ENCODE measurements at places on chromosomes 5 and 9.

DNA sequence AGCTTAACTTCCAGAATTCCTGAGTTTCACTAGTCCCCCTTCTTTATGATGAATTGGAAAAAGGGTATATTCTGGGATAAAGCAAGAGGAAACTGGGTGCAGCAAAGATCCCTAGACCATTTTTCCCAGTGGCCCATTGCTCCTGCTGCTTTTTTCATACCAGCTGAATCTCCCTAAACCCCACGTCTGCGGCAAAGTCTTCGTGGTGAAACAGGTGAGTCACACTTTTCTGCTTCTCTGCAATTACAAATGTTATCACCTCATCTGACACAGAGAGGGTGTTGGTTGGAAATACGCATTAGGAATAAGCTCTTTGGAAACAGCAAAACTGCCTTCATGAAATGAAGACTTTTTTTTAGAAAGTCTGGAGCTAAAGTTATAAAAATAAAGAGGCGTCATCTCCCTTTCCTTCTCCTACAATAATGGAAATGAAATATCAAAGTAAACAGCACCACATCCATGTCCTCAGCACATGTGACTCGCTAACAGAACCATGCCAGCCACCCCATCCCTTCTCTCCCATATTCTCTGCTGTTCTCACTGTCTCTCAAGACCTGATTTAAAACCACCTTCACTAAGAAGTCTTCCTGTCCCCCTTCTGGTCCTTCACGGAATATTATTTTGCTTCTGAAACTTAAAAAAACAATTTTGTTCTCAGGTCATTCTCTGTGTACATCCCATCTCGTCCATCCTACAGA is 39.5 kb upstream of the GLRX start:
- DNase-seq, result no peak

DNA sequence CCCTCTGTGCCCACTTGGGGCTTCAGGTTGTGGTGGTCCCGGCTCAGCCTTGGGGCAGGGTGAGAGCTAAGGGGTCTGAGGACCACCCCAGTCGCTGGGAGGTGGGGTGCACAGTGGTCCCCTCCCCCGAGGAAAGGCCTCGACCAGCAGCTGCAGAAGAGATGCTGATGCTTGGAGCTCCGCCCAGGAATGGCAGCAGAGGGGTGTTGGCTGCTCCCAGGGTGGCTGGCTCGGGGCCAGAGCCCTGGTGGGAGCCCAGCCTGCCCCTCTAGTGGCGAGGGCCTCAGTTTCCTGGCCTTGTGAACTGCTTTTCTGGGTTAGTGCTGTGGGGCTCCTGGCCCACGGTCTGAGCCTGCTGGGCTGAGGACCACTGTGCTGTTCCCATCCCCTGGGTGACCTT is 1.2 kb downstream of the DIPK1B start:
- no peak for DNase-seq

GRCh38 chr5:107887166-107887943 is 216.6 kb upstream of the EFNA5 start:
- DNase-seq, result no peak

- DNase-seq, result no peak
Observed at GRCh38 chr5:39064450-39064849, 9.7 kb downstream of the RICTOR start.

DNA sequence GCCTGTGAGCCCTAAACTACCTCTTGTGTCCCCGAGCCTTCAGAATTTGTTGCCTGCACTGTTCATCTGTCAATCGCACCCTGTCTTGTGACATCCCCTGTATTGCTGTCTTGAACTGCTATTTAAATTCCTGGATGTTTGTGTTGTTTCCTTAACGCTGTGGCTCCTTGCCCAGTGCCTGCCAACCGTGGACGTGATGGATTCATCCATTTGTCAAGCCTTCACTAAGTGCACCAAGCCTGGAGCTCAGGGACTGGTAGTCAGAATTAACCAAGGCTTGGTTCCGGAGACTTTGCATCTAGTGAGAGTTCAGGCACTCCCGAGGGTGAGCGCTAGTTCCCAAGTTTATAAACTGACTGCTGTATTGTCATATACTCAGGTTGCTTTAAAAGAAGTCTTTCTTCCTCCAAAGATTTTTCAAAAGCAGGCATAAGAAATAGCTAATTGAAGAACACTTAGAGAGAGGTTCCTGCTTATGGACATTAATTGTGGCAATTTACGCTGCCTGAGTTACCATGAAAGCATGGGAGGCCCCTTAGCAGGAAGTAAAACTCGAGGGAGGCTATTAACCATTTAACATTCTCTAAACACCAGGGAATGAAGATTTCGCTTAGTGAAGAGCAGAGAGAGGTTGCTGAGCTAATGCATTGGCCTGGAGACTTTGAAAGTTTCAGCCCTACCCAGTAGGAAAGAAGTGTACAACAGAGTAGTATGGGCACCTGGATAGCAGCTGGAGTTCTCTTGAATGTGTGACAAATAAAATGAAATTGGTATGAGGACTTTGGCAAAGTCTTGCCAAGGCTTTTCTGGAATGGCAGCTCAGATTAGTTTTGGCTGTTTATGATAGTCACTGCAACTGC is 29.0 kb downstream of the RGS3 start:
- no peak for DNase-seq

GRCh38 chr5:119864286-119864685 is 234.9 kb downstream of the FAM170A start:
- no peak for DNase-seq

GRCh38 chr5:95730730-95731570 is at the start of gene RHOBTB3:
TSS of gene RHOBTB3 (plus strand) at chr5:95731336. CDS start at chr5:95731683, 347 bp downstream.
- peak; percentile 22 for DNase-seq

DNA sequence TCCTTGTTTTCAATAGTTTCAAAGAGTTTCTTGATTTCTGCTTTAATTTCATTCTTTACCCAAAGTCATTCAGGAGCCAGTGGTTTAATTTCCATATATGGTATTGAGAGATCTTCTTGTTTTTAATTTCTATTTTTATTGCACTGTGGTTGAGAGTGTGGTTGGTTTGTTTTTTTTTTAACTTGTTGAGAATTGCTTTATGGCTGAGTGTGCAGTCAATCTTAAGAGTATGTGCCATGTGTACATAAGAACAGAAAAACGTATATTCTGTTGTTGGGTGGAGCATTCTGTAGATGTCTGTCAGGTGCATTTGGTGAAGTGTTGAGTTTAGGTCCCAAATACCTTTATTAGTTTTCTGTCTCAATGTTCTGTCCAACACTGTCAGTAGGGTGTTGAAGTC is 26.7 kb upstream of the IPPK start:
- no peak for DNase-seq

DNA sequence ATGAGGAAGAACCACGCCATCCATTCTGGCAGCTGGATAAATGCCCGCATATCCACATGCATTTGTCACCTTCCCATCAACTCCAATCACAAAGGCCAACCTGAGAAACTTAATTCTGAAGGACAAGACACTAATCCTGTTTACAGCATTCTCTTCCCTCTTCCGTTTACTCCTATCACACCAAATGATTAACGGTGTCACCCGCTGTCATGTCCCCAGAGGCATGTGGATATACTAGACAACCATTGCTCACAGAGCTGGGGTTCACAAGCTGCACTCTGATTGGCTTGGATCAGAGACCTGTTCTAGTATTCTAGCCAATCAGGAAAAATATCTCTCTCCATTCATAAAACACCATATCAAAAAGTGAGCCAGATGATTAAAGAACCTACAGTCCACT is 3.6 kb downstream of the MACROH2A1 start:
- no peak for DNase-seq

- DNase-seq, result no peak
Observed at GRCh38 chr5:177427211-177427822, 841 bp downstream of the GRK6 start.

DNA sequence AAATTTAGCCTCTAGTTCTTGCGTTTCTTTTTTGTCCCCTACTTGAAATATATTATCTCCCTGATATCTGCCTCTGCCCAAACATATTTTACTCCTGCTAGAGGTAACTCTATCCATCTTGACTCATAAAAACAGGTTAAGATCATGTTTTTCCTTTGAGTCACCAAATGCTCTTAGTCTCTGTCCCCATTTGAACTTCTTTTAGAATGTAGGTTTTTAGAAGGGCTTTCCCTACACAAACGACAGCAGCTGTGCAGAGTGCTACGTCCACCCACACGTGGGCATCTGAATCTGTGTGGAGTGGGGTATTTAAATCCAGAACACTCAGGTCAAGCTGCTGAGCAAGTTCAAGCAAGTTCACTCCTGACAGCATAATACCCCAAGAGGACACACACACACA is 2.2 kb downstream of the HSD17B3 start:
- DNase-seq, result no peak

DNA sequence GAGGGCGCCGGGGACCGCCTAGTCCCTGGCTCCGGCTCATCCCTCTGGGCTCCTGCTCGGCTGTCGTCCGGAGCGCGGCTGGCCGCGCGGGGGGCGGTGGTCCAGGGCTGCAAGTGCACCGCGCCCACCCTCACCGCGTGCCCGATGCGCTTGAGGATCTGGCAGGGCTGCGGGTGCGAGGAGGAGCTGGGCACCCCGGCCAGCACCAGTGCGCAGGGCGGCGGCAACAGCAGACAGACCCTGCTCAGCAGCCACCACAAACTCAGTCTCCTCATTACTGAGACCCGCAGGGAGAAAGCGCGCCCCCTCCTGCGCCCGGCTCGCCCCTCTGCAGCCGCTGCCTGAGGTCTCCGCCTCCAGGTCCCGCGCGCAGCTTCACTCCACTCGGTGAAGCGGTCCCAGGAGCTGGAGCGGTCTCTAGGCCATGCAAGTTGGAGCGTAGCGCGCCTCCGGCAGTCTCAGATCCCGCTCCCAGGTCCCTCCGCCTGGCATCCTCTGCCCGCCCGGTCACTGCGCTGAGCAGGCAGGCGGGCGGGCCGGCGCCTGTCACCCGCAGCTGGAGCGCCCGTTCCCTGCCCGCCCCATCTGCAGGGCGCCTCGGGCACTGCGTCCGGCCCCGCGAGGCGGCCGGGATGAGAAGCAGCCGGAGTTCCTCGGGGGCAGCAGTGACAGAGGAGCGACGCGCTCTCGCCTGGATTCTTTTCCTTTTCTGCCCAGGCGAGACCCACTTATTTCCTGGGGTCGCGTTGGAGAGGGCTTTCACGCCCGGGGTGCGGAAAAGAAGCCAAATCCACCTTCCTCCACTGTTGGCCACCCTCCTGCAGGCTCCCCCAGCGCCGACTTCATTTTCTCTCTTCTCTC is 512 bp downstream of the GRIN3A start:
- no peak for DNase-seq

- DNase-seq, result no peak
Observed at GRCh38 chr5:674630-675011, 18.5 kb downstream of the TPPP start.

GRCh38 chr9:4666042-4666699 is at the start of gene SPATA6L:
TSS of gene SPATA6L (minus strand) at chr9:4666480. CDS start at chr9:4666250, 230 bp downstream.
- peak; percentile 12 for DNase-seq

- no peak for DNase-seq
Observed at GRCh38 chr9:112028242-112029221, 131.9 kb downstream of the UGCG start.

- DNase-seq, result no peak
Observed at GRCh38 chr9:137023157-137023556, 4.9 kb downstream of the ABCA2 start.

DNA sequence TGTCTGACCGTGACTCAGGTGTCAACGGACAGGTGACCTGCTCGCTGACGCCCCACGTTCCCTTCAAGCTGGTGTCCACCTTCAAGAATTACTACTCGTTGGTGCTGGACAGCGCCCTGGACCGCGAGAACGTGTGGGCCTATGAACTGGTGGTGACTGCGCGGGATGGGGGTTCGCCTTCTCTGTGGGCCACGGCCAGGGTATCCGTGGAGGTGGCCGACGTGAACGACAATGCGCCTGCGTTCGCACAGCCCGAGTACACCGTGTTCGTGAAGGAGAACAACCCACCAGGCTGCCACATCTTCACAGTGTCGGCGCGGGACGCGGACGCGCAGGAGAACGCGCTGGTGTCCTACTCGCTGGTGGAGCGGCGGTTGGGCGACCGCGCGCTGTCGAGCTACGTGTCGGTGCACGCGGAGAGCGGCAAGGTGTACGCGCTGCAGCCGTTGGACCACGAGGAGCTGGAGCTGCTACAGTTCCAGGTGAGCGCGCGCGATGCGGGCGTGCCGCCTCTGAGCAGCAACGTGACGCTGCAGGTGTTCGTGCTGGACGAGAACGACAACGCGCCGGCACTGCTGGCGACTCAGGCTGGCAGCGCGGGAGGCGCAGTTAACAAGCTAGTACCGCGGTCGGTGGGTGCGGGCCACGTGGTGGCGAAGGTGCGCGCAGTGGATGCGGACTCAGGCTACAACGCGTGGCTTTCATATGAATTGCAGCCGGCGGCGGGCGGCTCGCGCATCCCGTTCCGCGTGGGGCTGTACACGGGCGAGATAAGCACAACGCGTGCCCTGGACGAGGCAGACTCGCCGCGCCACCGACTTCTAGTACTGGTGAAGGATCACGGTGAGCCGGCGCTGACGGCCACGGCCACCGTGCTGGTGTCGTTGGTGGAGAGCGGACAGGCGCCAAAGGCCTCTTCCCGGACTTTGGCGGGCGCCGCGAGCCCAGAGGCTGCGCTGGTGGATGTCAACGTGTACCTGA is 1.8 kb downstream of the PCDHA11 start:
- DNase-seq, result no peak

DNA sequence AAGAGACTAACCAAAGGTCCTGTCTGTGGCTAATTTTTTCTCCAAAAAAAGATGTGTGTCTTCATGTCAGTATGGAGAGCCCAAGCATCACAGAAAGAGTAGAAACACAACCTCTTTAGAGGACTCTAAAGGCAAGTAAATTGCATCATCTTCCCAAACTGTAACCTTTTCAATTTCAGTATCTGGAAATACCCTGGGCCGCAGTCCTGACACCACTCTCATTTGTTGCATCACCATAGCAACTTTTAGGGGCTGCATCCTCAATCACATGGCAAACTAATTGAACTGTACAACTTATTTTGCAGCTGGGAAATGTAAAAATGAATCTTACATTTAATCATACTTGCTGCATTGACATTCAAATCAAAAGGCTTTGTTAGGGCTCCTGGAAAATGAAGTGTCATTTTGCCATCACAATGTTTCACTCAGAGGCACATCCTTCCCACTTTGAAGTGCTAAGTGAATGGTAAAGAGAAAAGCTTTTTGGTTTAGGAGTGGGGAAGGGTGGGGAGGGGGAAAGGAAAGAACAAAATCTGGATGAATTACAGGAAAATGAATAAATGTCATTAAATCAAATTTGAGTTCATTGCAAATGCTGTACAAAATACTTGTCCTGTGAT is 60.6 kb upstream of the GRIA1 start:
- DNase-seq, result no peak

GRCh38 chr9:111700776-111701175 is 39.4 kb downstream of the GNG10 start:
- DNase-seq, result no peak

DNA sequence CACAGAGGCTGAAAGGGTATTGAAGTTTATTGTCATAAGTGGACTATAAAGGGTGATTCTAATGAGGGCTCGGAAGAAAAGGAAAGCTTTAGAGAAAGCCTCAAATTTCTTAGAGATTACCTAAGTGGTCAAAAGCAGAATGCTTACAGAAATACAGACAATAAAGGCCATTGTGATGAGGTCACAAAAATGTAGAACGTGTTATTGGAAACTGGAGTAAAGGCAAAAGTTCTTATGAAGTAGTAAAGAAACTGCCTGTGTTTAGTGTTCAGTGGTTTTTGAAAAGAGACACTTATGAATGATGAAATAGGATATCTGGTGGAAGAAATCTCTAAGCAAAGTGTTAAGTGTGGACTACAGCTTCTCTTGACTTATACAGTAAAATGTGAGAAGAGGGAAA is 726.9 kb downstream of the DNAH5 start:
- DNase-seq, result no peak

- no peak for DNase-seq
Observed at GRCh38 chr9:1857808-1858207, 157.3 kb upstream of the SMARCA2 start.
